Activated CD8-positive, alpha-beta T cell treated with anti-CD3 and anti-CD28 coated beads for 36 hours (primary cell): ENCODE measurements at places on chromosomes 5 and 9. TPM values are rescaled to one million over a fixed set of nuclear protein-coding genes. Genes with fewer than 3 reads are reported as not detected.

DNA sequence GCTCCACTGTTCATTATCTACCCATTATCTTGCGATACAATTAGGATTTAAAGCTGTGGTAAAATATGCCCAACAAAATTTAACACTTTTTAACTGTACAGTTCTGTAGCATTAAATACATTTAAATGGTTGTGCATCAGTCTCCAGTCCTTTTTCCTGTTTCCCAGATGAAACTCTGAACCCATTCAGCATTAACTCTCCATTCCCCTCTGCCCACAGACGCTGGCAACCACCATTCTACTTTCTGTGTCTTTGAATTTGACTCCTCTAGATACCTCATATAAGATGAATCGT lies 2.9 kb upstream of the TRIM7 start:
- no peak for DNase-seq

Gene LCP2
- 259 TPM for total RNA-seq

DNA sequence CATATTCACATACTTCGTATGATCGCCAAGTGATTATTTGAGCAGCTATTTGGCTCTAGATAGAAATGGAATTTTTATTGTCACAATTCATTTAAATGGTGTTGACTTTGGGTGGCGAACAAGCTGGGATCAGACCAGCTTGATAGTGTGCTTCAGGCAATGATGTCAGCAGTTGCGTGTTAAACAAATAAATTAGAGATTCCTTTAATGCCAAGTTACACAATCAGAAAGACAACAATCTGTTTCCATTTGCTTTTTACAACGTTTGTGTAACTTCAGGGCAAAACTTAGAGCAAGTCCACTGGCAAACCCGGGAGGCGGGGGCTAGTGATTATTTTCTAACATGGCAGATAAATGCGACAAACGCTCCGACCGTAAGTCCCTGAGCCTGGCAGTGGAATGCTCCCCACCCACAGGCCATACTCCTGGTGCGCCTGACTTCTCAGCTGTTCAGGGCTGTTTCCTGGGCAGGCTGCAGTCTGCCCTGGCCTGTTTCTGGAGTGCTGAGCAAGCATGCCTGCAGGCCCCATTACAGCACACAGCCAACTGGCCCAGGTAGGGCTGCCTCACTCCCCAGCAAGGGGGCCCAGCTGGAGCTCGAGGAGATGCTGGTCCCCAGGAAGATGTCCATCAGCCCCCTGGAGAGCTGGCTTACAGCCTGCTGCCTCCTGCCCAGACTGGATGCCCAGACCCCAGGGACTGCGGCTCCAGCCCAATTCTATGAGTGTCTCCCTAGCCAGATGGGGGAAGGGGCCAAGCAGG lies 88.7 kb downstream of the BASP1 start:
- no peak for DNase-seq

Gene WNK2
- 2.8 TPM for total RNA-seq

Gene ARSK
- total RNA-seq, result 4.9 TPM

- DNase-seq, result no peak
Measured at GRCh38 chr5:116444373-116445295, 130.0 kb downstream of the SEMA6A start.

Gene FAM221B
- not detected for total RNA-seq

Gene ADRB2
- 0.81 TPM for total RNA-seq

GRCh38 chr5:176388003-176388443 lies 375 bp downstream of the NOP16 start:
- peak; percentile 20 for DNase-seq

DNA sequence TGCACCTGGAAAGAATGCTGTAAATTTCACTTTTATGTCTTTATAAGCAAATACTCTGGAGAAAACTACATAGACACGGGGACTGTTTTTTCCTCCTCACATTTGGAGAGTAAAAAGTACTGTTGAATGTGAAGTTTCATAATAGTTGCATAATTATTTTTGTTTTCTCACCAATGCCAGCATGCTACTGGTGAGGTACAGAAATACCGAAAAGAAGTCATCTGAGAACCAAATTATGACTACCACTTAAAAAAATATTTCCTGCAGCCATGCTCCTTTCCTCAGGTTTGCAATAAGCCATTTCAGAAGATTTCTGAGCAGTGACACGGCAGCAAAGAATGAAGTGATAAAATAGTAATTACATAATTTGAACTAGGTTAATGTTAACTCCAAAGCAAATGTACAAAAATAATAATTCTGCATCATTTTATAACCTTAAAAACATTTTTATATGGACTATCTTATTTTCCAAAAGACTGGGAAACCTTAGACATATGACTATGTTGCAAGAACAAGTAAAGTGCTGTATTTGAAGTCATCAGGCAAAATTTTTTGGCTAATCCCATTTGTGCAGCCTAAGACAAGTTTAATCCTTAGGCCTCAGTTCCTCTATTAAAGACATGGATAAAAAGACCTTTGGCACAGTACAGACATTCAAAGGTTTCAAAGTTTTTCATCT lies 144.7 kb downstream of the PCSK1 start:
- DNase-seq, result no peak

DNA sequence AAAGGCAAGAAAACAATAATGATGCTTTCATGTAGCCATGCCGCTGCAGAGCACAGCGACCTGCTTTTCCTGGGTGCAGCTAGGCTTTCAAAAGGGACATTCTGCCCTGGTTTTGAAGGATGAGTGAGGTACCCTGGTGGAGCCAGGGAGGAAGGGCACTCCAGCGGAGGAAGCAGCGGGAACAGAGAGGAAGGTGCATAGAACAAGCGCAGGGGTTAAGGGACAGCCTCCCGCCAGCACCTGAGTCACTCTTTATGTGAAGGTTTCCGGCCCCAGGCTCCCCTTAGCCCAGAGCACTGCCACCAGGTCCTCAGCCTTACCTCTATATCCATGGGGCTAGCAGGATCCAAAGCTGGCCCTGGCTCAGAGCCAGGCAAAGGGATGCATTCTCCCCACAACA lies 221.1 kb downstream of the CDK5RAP2 start:
- DNase-seq, result no peak

Gene NSG2
- total RNA-seq, result not detected
